ENCODE measurements at places on chromosomes 4 and X. TPM values are rescaled to one million over a fixed set of nuclear protein-coding genes. Genes with fewer than 3 reads are reported as not detected.

EDA2R gene
- 0.16 TPM for polyA plus RNA-seq

ARHGEF38 gene
- polyA plus RNA-seq: not detected

FSTL5 gene
- polyA plus RNA-seq: not detected

PHOX2B gene
- polyA plus RNA-seq: not detected

HHIP gene
- polyA plus RNA-seq: not detected

GASK1B gene
- 0.10 TPM for polyA plus RNA-seq

TMPRSS11A gene
- polyA plus RNA-seq: not detected

EXOC1L gene
- not detected for polyA plus RNA-seq

PAGE4 gene
- polyA plus RNA-seq: not detected

CT55 gene
- not detected for polyA plus RNA-seq

CXCL6 gene
- polyA plus RNA-seq: not detected

MAOB gene
- polyA plus RNA-seq: not detected

NAA11 gene
- polyA plus RNA-seq: not detected

PNMA6F gene
- not detected for polyA plus RNA-seq

Data from B cell (primary cell).